GM12891 (cell line): ENCODE measurements at places on chromosomes 11 and 22.

GRCh38 chr22:28029201-28029948 is 110.3 kb upstream of the PITPNB start:
- no peak for DNase-seq

- DNase-seq = no peak
Measured at GRCh38 chr11:36953976-36954375, 355.9 kb upstream of the RAG2 start.

DNA sequence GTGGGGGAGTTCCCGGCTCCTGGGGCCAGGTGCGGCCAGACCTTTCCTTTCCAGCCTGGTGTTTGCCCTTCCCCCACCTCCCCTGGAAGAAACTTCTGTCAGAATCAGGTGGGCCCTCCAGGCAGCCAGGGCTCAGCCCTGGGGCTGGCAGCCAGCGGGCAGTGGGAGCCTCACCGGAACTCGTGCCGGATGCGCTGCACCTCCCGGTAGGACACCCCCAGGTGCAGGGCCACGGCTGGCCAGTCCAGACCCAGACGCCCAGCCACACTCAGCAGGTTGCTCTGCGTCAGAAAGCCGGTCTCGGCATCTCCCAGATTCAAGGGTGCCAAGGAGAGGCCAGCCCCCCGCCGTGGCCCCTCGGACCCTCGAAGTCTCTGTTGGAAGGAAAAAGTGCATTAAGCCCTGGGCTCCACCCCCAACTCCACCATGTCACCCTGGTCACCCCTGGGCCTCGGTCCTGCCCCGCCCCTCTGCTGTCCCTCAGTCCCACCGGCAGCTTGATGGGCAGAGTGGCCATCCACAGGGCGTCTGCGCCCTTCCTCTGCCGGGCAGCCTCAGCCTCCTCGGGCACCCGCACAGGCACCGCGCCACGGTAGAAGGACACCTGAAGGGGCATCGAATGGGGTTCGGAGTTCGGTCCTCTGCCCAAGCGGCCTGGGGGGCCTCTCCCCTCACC is 1.7 kb upstream of the SLC25A22 start:
- DNase-seq = no peak

GRCh38 chr11:4991060-4991459 is 3.6 kb upstream of the OR51L1 start:
- no peak for DNase-seq

GRCh38 chr22:25564979-25565677 is 653 bp downstream of the GRK3 start:
- DNase-seq = no peak

DNA sequence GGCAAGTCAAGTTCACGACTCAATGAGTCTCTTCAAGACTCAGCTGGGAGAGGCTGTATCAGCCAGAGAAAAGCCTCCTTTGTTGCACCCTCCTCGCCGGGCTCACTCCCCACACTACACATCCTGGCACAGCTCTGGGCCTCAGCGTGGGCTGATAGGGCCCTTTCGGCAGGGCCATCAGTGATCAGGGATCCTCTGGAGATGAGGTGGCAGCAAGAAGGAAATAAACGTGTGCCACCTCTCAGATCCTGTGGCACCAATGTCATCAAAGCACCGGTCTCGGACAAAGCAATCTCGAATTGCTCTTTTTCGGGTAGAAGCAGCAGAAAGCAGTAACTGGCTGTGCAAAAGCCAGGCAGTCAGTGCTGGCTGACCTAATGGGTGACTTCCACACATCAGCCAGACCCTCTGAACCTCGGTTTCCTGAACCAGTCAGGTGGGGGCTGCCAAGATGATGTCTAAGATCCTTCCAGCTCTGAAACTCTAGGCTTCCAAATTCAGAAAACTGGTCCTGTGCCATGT is 2.1 kb downstream of the EHD1 start:
- no peak for DNase-seq

- DNase-seq = no peak
Measured at GRCh38 chr11:116052603-116053547, 548.7 kb upstream of the CADM1 start.

- DNase-seq = no peak
Measured at GRCh38 chr22:19955241-19956128, 13.9 kb upstream of the TXNRD2 start.

DNA sequence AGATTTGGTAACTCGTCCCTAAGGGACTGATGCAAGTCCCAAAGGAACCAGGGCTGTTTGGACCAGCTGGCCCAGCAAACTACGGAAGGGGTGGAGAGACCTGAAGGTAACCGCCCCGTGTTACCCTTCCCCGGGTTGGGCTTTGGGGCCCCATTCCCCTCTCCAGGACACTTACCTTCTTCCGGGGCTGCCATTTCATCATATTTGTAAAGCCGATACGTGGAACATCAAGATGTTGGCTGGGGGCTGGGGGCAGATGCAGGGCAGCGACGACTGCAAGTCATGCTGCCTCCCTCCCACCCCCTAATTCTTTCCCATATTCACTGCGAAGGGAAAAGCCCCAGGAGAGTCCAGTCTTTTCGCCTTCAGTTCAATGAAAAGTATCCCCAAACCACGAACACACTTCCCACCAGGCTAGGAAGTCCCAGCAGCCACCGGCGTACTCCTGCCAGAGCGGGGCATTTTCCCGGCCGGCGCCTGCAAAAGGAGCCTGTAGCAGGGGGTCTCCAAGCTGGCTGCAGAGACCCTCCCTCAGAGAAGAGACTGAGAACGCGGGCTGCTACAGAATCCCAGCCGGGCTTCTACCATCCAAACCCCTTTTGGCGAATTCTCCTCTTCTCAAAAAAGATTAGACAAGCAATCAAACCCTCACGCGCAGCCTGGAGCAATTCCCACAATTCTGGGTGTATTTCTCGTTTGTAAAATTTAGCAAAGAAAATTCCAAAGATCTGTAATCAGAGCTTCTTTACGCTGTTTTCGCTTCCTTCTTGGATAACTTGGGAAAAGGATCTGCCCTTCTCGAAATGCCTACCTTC is 236.7 kb downstream of the TTC28 start:
- peak; percentile 11 for DNase-seq

DNA sequence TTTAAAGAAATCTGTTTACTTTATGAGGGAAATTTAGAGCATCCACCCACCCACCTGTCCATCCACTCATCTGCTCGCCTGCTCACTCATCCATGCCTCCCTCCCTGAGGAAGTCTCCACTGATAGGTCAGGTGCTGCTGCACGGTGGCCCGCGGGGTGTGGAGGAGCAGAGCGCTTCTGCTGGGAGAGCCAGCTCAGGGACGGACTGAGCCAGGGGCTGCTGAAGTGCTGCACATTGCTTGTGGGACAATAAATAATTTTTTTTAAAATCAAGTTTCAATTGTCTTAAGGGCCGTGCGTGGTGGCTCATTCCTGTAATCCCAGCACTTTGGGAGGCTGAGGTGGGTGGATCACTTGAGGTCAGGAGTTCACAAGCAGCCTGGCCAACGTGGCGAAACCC is 148.9 kb downstream of the TBC1D22A start:
- no peak for DNase-seq
